ENCODE measurements at places on chromosomes 11 and 22.

GRCh38 chr11:11069841-11070835 lies 212.3 kb upstream of the ZBED5 start:
- ATAC-seq, result no peak

DNA sequence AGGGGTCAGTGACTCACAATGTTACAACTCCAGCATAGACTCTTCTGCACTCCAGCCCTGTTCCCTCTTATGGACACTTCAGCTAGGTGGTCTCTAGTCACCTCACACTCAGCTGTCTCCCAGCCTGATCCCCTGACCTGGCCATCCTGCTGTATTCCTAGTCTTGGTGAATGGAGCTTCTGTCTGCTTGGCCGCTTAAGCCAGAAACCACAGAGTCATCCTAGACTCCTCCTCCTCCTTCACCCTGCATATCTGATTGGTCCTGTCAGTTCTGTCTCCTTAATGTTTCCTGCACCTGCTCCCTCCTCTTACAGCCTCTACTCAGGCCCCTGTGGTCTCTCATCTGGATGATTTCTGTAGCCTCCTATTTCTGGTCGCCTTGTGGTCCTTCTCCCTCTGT lies 144.9 kb downstream of the HIPK3 start:
- ATAC-seq, result no peak

DNA sequence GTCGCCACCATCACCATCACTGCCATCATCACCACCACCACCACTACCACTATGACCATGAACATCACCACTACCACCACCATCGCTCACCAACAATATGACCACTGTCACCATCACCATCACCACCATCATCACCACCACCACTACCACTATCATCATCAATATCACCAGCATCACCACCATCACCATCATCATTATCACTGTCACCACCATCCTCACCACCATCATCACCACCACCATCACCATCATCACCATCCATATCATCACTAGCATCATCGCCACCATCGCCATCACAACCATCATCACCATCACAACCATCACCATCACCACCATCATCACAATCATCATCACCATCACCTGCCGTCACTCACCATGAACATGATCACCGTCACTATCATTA lies 184.6 kb downstream of the SHANK2 start:
- no peak for ATAC-seq

DNA sequence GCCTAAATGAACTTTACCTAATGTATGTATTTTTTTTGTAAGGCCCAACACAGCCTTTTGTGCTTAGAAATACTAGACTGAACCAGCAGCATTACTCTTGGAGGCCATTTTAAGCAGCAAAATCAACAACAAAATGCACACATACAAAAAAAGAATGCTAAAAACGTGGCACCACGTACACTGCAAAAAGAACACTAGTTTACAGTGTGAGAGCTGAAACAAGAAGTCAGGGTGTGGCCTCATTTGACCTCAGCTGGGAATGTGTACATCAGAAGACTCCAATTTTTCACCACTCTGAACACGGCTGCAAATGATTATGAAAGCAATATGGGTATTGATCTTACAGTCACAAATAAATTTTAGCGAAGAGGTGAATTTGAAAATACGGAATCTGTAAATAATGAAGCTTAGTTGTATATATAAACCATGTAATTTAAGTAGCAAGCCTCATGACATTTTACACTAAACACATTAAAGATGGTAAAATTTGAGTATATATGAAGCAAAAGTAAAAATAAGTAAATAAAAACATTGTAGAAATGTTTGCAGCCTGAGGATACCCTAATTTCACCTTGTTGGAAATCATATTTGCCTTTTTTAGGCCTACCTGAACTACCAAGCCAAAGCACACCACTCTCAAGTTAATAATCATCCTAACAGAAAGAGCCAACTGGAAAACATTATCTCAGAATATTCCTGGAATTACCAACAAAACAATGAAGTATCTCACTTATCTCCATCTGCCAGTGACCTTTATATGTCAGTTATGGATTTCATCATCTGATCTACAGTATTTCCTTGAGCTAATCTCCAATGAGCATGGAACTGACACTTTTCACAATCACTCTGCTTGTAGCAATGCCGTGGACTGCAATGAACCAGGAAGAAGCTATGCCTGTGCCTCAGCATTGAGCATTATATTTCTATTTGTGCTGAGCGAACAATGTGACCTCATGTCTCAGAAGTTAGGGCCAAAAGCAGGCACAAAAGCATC lies 319.5 kb upstream of the FAT3 start:
- no peak for ATAC-seq

DNA sequence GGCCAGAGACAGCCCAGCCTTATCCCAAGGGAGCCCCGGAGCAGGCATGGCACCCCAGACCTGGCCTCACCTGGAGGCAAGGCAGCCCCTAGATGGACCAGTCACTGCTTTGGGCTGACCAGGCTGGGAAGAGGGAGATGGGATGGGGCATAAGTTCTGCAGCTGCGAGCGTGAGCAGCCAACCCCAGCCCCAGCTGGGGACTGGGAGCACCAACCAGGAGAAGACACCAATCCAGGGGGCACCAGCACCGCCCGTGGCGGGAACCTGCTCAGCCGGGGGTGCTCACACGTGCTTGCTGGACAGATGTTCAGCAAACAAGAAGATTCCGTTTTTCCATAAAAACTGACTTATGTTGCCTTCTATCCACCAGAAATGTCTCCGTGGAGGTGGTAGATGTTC lies 16.2 kb upstream of the FADD start:
- ATAC-seq, result no peak

DNA sequence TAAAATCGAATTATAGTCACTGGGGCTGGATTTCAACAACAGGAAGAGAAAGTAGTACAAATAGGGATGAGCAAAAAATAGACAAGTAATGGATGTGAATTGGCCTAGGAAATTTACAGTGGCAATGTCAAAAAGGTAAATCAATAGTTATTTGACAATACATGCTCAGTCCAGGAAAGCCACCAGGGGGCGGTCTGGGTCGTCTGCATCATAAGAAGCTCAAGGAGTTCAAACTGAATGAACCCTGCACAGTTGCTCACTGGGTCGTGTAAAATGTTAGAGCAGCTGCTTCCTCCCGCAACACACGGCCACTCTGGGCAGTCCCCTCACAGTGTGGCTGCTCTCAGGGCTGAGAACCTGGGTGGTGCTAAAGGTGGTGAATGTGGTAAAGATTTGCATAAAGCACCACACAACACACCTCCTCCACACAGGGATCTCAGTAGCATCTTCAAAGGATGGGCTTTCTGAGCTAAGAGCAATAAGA lies 85.9 kb downstream of the ZNF280B start:
- ATAC-seq, result peak; percentile 100

GRCh38 chr11:82978422-82979099 lies 77.0 kb downstream of the DDIAS start:
- peak; percentile 73 for ATAC-seq

GRCh38 chr11:102719620-102720277 lies 5.0 kb downstream of the MMP8 start:
- ATAC-seq, result no peak

- ATAC-seq, result no peak
These were observed 9.5 kb downstream of the FREY1 start for GRCh38 chr11:45897556-45897955.

DNA sequence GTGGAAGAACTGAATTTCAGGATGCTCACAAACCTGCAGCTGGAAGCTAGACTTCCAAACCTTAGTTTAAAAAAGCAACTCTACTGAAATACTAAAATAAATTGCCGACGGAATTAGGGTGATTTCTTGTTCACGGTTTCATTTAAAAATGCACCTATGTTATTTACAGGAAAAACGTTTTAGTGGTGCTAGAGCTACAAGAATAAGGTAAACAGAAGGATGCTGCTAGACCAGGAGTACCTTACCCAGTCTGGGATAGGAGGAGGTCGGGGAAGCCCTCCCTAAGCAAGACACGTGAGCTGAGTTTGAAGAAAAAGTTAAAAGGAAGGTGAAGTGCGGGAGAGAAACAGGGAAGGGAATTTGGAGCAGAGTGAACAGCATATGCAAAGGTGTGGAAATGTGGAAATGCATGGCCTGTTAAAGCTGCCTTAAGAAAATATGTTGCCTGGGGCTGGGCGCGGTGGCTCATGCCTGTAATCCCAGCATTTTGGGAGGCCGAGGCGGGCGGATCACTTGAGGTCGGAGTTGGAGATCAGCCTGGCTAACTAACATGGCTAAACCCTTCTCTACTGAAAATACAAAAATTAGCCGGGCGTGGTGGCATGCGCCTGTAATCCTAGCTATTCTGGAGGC lies 1.4 kb upstream of the FTH1 start:
- ATAC-seq, result no peak

DNA sequence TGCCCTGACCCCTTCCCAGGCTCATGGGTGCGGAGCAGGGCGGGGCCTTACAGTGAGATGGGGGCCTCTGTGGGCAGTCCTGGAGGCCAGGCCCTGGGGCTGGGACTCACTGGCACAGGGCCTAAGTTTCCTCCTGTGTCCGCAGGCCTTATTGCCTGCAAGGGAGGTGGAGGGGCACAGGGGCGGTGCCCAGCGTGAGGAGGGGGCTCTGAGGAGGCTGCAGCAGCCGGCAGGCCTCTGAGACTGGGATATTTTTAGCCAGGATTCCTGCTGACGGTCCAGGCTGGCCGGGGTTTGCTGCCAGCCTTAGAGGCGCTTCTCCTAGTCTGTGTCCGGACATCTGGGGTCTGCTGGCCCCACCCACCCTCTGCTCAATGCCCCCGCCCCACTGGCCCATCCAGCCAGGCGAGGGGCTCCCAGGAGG lies 5.7 kb upstream of the RTN4R start:
- no peak for ATAC-seq

DNA sequence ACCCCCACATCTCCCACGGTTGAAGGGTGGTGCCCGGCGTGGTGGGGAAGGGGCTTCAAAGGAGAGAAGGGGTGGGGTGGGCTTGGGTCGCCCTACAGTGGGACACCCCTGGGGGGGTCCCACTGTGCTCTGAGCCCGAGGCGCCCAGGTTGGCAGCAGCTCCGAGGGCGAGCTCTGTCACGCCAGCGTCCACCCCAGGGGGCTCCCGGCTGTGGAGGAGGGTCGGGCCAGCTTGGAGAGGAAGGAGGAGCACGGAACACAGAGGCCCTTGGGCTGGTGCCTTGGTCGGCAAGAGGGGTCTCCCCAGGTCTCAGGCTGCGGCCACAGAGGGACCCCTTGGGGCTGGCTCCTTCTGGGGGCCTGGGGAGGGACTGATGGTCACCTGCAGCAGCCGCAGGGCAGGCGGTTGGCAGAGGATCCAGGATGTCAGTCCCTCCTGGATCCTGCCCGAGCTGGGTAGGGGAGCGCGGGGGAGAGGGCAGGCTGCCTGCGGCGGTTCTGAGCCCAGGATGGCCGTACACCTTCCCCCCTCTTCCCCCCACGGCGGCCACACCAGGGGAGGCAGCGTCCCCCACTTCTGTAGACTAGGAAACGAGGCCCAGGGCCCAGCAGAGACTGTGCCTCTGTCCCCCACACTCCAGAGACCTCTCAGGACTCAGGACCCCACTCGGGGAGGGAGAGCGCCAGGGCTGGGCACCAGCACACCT lies 788 bp downstream of the MUC6 start:
- peak; percentile 1 for ATAC-seq

DNA sequence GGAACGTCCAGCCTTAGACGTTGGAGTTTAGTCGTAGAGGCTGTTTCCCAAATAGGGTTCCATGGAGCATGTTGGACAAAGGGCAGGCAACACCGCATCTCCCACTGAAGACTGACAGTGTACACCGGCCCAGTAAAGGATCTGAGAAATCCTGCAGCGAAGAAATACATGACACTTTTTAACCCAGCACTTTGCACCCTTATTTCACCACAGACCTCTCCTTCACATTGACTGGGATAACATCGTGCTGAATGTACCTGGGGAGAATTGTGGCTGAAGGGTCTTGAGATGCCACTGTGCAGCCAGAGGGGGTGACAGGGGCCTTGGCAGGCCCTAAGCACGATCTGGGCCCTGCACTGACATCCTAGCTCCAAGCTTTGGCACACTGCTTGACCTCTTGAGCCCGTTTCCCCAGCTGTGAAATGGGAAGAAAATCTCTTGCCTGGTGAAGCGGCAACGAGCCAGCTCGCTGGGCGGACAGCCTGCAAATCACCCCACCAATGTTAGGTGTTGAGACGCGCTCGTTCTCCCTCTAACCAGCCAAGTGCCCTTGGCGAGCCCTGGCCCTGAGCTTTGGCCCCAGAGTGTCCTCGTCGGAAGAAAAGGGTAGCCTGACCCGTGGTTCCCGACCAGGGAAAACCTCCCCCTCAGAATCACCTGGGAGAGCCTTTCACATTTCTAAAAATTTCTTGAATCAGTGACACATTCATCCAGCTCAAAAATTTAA lies 13.4 kb downstream of the CD5 start:
- no peak for ATAC-seq

DNA sequence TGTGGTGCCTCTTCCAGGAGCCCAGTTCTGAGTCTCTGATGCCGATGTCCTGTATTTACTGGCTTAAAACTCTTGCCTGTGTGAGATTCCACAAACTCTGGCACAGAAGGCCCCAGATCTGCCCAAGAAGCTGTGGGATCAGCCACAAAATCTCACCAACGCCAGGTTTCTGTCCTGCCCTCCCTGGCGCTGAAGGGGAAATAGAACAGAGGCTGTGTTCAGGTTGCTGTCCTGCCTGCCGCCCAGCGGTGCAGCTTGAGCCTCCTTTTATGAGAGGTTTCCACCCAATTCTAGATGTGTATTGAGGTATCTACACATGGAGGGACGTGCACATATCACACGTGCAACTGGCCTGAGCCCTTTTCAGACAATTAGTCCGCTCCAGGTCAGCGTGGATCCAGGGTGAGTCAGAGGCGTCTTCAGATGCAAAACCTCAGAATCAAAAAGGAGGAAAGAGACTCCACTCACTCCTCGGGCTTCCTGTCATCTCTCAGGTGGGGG lies 2.2 kb downstream of the TMEM80 start:
- no peak for ATAC-seq

- ATAC-seq, result no peak
These were observed 3.1 kb downstream of the PIM3 start for GRCh38 chr22:49963647-49964026.

DNA sequence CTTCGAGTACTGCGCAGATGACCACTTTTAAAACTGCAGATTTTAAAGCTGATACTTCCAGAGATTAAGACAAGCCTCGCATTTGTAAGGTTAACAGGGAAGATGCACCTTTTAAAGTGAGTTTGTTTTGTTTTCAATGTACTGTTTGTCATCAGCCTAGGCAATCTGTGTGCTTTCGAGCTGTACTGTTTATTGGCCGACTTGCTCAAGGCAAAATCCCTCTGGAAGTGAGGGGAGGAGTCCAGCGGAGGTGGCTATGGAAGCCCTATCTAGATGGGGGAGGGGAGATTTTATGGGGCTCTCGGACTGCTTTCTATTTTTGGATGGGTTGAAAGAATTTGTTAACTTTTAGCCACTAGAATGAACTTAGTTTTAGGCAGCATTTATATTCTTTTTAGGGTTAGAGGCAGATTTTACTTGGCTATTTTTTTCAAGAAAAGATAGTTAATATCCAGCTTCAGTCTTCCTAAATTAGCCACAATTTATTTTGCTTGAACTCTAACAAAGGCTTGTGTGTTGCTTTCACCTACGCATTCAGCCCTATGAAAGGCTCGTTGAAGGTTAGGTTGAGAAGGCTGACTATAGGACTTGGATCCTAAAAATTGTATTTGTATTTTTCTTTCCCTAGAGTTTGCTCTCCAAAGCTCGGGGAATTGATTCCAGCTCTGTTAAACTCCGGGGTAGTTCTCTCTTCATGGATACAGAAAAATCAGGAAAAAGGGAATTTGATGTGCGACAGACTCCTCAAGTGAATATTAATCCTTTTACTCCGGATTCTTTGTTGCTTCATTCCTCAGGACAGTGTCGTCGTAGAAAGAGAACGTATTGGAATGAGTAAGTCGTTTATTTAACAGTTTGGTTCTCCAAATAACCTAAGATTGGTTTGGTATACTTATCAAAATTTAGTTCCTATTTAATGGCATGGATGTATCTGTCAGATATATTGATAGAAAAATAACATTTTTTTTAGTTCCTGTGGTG lies 2.1 kb downstream of the WEE1 start:
- ATAC-seq, result no peak

- no peak for ATAC-seq
These were observed 36.7 kb downstream of the PPFIA1 start for GRCh38 chr11:70307176-70307575.

Data from stimulated activated memory B cell treated with anti-CD40 and anti-IgM and Interleukin-4, amounts not matched to agents 10 μg/mL and 1 μg/mL and 100 μg/mL, for 72 hours (primary cell).